ENCODE measurements at places on chromosomes 12 and 14.

DNA sequence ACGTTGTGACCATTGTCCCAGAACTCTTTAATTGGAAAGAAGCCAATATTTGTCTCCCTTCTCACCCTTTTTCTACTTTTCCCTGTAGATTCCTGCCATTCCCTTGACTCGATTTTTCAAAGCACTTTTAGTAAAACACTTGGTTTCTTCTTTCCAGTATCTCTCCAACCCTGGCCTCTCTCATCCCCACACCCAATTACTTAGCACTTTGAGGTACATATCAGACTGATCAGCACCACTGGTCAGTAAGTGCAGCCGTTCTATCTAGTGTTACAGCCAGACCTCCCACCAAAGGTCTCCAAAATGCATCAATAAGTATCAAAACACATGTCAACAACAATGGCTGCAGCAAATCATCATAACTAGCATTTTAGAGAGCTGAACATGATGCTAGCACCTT is 141.9 kb downstream of the BTG1 start:
- no peaks in the 10 kb centered on the region for H3K27me3 ChIP-seq
- no peak overlapping the region for H3K4me3 ChIP-seq
- no peaks in the 10 kb centered on the region for H3K4me1 ChIP-seq
- H3K36me3 ChIP-seq, result no peaks in the 10 kb centered on the region
- no peak for DNase-seq

DNA sequence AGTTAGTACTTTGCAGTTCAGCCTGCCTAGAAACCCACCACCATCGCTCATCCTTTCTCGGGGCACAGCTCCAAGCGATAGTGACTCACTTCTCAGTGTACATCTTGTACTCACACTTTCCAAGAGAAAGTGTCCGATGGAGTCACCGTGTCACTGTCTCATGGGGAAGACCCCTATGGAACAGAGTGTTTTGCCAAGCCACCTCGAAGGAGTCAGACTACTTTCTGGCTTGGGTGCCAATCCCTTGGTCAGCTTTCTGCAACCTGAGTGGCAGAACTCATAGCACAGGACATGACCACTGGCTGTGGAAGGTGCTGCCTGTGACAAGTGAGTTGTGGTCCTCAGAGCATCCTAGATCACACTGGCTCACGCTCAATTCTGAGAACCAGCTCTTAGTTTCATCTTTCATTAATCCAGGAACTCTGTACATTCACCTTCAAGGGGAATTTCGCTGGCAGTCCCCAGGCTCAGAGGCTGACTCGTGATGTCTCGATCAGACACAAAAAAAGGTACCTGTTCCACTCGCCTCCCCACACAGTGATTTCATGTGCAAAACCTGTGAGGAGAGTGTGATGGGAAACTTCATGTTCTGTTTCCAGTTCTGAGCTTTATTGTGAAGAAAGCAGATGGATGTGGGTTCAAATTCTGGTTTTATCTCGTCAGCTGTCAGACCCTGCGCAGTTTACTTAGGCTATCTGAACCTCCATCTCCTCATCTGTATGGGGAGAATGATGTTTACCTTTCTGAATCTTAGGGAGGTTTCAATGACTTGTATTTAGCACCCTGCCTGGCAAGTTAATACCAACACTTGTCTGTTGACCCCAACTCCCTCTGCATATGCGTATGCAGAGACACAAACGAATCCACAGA is 127.3 kb upstream of the CCND2 start:
- no peaks in the 10 kb centered on the region for H3K27me3 ChIP-seq
- no peak overlapping the region for H3K4me3 ChIP-seq
- DNase-seq, result peak; percentile 68
- H3K36me3 ChIP-seq, result no peaks in the 10 kb centered on the region
- H3K27ac ChIP-seq, result no peak overlapping the region

DNA sequence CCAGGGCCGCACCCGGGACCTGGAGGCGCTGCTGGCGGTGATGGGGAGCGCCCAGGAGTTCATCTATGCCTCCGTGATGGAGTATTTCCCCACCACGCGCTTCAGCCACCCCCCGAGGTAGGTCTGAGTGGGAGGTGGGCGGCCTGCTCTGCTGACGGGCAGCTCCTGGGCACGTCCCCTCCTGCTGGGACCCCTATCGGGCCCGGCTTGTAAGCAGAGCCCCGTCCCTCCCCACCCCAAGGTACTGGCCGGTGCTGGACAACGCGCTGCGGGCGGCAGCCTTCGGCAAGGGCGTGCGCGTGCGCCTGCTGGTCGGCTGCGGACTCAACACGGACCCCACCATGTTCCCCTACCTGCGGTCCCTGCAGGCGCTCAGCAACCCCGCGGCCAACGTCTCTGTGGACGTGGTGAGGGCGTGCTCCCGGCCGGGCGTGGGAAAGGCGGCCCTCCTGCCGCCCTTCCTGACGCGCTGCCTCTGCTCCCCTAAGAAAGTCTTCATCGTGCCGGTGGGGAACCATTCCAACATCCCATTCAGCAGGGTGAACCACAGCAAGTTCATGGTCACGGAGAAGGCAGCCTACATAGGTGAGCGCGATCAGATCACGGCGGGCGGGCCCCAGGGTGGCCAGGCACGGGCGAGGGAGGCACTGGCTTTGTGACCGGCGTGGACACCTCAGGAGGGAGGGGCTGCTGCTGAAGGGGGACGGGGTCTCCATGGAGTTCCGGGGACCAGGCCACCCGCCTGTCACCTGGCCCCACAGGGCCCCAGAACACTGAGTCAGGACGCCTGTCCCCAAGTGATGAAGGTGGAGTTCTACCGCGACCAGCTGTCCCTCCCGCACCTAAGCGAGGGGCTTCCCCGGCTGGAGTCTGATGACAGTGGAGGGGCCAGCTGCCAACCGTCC is 7.3 kb downstream of the PLD4 start:
- no peaks in the 10 kb centered on the region for H3K36me3 ChIP-seq
- no peaks in the 10 kb centered on the region for H3K27me3 ChIP-seq
- H3K4me3 ChIP-seq, result no peak overlapping the region
- DNase-seq, result no peak
- no peaks in the 10 kb centered on the region for H3K4me1 ChIP-seq

DNA sequence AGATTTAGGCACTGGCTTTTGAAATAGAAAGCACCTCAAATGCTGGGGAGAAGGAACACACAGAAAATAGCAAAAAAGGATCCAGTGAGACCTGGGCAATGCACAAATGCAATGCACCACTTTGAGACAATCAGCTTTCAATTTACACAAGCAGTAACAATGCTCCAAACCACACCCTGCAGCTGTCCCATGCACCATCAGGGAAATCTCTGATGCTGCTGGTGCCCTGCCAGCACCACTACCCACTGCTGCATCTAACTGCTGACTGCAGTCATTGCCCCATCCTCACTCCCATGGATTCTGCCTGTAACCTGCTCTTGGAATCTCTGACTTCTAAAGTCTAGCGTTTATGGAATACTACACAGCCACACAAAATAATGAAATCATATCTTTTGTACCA is 21.0 kb upstream of the HMGA2 start:
- H3K4me1 ChIP-seq, result no peaks in the 10 kb centered on the region
- no peak overlapping the region for H3K4me3 ChIP-seq
- H3K36me3 ChIP-seq, result no peaks in the 10 kb centered on the region
- no peak for DNase-seq

GRCh38 chr12:116528498-116528897 is 30.7 kb upstream of the MAP1LC3B2 start:
- no peaks in the 10 kb centered on the region for H3K27me3 ChIP-seq
- no peak for DNase-seq

- H3K36me3 ChIP-seq, result no peaks in the 10 kb centered on the region
- H3K4me1 ChIP-seq, result no peaks in the 10 kb centered on the region
- H3K4me3 ChIP-seq, result no peak overlapping the region
- H3K27ac ChIP-seq, result no peak overlapping the region
- no peaks in the 10 kb centered on the region for H3K27me3 ChIP-seq
Measured at GRCh38 chr12:91718326-91718725, 427.3 kb downstream of the BTG1 start.

DNA sequence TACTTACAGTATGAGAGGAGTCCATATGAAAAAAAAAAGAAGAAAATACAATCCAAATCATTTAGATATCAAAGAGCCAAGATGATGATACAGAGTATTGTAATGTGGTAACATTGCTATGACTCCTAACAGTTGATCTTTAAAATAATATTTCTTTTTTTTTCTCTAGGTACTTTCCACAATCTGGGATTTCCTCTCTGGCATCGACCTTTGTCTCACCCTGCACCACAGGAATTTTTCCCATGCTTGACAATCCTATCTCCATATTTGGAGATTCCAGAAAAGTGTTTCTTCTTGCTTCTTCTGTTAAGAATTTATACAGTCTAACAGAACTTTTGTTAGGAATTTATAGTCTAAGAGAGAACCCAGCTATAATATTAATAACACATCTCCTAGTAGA is 184.4 kb downstream of the ITPR2 start:
- no peaks in the 10 kb centered on the region for H3K4me1 ChIP-seq
- H3K27ac ChIP-seq, result no peak overlapping the region
- H3K36me3 ChIP-seq, result no peaks in the 10 kb centered on the region
- H3K4me3 ChIP-seq, result no peak overlapping the region

DNA sequence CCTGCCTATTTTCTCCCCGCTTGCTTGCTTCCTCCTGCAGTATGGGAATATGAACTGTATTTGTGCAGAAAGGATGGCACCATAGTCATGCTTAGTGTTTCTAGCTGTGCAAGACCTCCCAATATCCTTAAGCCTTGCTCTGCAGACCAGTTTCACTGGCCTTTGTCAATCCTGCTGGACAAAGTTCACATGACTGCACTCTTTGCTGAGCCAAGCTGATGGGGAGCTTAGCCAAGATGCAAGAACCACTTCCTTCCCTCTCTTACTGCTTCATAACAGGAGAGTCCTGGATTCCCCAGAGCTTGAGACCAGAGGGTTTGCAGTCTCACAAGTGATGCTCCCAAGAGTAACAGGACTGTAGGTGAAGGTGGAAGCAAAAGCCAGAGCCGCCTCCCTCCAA is 3.8 kb downstream of the ASIC1 start:
- no peaks in the 10 kb centered on the region for H3K36me3 ChIP-seq
- peaks cover 24% of the 10 kb centered on the region for H3K4me1 ChIP-seq
- DNase-seq, result no peak
- peaks cover 8% of the 10 kb centered on the region for H3K27me3 ChIP-seq

DNA sequence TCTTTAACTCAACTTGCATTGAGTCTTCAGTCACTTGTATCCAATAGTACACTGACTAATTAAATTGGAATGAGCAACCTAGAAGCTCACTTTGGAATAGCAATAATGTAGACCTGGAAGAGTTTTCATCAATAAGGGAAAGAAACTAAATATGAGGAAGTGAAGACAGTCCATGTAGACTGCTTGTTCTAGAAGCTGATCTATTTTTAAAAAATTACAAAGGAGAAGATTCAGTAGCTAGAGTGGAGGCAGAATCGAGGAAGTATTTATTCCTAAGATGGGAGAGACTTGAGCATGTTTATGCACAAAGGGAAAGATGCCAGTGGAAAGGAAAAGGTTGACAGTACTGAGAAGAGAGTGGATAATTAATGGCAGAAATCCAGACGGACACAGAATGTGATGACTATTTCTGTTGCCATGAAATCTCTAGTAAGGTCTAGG is 156.3 kb upstream of the PDE3A start:
- no peaks in the 10 kb centered on the region for H3K36me3 ChIP-seq
- no peak overlapping the region for H3K27ac ChIP-seq
- H3K27me3 ChIP-seq, result no peaks in the 10 kb centered on the region
- H3K4me3 ChIP-seq, result no peak overlapping the region
- H3K4me1 ChIP-seq, result no peaks in the 10 kb centered on the region
- DNase-seq, result no peak

DNA sequence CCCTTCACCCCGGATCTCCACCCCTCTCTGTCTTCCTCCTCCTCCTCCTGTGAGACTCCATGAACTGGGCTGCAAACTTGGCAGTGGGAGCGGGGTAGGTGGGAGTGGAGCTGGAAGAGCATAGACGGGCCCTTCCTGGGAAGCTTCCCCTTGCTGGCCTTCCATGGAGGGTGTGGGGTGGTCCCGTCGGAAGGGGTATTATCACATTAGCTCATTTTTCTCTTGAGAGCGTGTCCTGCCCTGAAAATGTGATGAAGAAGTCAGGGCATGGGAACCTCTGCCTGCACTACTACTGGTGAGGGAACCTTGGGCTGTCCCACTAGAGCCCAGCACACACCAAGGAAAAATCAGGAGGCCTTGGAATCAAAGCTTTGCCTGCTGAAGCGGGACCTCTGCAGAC is 66.5 kb downstream of the CACNA1C start:
- H3K27ac ChIP-seq, result no peak overlapping the region
- H3K27me3 ChIP-seq, result no peaks in the 10 kb centered on the region
- H3K4me1 ChIP-seq, result no peaks in the 10 kb centered on the region
- DNase-seq, result no peak
- H3K36me3 ChIP-seq, result no peaks in the 10 kb centered on the region

GRCh38 chr14:71625891-71626701 is 306.1 kb upstream of the RGS6 start:
- DNase-seq, result no peak
- H3K27ac ChIP-seq, result no peak overlapping the region
- no peak overlapping the region for H3K4me3 ChIP-seq
- H3K27me3 ChIP-seq, result no peaks in the 10 kb centered on the region

- H3K27ac ChIP-seq, result peak overlapping the region; percentile 39
- H3K4me3 ChIP-seq, result no peak overlapping the region
- H3K27me3 ChIP-seq, result no peaks in the 10 kb centered on the region
- no peaks in the 10 kb centered on the region for H3K4me1 ChIP-seq
- DNase-seq, result no peak
- no peaks in the 10 kb centered on the region for H3K36me3 ChIP-seq
Measured at GRCh38 chr12:112116232-112117060, 7.9 kb upstream of the NAA25 start.

DNA sequence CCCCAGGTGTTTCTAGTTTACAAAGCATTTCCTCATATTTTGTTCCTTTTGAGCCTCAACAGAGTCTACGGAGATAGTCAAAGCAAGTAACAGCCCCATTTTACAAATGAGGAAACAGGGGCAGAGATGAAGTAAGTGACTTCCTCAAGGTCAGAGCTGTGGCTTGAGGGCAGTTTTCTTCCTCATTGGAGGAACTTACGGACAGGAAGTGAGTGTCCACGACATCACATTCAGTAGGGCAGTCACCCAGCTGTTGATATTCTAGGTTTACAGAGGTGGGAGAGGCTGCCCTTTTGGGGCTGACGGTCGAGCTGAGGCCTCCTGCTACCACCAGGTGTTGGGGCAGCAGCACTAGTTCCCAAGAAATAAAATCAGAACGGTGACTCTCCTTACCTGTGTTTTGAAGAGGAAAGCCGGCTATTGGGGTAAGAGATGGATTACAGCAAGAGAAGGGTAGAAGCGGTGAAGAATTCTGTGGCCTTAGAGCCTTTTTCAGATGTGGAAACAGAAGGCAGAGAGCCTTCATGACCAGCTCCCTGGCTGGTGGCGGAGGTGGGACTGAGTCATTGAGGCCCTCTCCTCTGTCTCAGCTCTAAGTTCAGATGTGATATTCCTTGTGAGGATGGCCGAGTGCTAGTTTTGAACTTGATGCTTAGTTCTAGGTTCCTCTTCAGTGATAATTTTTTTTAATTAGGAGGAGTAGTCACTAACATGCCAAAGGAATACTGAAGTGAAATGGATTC is 41.7 kb downstream of the SUSD6 start:
- no peaks in the 10 kb centered on the region for H3K27me3 ChIP-seq
- no peak overlapping the region for H3K4me3 ChIP-seq
- no peak overlapping the region for H3K27ac ChIP-seq
- H3K36me3 ChIP-seq, result no peaks in the 10 kb centered on the region

GRCh38 chr12:66612090-66612775 is 66.6 kb downstream of the GRIP1 start:
- H3K4me3 ChIP-seq, result no peak overlapping the region
- DNase-seq, result no peak
- no peaks in the 10 kb centered on the region for H3K36me3 ChIP-seq
- no peaks in the 10 kb centered on the region for H3K27me3 ChIP-seq

GRCh38 chr12:64826234-64826633 is 1.8 kb downstream of the TBC1D30 start:
- peaks cover 9% of the 10 kb centered on the region for H3K4me1 ChIP-seq
- H3K27ac ChIP-seq, result no peak overlapping the region
- peak; percentile 44 for DNase-seq
- peaks cover 17% of the 10 kb centered on the region for H3K27me3 ChIP-seq
- no peaks in the 10 kb centered on the region for H3K36me3 ChIP-seq
